ENCODE measurements at places on chromosomes 7 and 10.

DNA sequence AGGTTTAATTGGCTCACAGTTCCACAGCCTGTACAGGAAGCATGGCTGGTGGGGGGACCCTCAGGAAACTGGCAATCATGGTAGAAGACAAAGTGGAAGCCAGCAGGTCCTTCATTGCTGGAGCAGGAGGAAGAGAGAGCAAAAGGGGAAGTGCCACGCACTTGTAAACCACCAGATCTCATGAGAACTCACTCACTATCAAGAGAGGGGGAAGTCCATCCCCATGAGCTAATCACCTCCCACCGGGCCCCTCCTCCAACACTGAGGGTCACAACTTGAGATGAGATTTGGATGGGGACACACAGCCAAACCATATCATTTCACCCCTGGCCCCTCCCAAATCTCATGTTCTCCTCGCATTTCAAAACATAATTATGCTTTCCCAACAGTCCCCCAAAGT is 171.9 kb upstream of the CACNA2D1 start:
- DNase-seq = no peak

DNA sequence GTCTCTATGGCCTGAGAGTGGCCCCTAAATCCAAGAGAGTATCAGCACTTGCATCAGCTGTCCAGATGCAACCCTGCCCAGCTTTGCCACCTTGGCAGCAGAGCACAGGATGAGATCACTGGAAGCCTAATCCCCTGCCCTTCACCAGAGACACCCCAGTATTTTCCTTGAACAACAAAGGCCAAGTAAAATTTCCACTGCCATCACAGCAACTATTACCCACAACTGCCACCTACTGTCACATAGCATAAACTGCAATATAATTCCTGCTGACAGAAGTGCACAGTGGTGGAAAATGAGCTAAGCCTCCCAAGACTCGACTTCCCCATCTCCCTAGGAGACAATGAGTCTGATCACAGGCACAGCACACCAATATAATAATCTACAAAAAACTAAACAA is 462.8 kb upstream of the ZWINT start:
- no peak for DNase-seq

DNA sequence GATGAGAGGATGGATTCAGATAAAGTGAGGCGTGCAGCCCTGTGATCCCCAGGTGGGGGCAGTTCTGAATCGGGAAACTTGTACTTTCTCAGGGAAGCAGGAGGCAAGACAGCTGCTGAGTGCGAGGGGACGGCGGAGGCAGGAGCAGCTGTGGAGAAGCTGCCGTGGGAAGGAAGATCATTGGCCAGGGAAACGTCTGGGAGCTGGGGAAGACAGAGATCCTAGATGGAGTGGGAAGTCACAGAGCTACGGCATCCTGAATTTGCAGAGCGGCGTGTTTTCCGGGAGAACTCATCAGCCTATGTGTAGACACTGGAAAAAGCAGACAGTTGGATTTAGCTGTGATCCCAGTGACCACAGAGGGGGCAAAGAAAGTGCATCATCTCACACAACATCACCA is 9.2 kb downstream of the PRKCQ start:
- no peak for DNase-seq

DNA sequence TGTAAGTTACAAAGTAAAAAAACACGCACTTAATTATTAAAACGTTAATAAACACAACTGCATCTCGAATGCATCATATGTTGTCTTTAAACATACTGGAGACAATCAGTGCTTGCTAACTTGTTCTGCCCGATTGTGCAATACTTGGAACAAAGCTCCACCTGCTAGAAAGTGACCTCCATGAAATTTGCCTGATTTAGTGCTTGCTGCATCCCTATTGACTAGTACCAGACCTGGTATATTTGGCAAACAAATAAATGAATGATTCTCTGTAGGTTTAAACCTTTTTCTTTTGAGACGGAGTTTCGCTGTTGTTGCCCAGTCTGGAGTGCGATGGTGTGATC is 6.2 kb downstream of the BZW2 start:
- DNase-seq = no peak

DNA sequence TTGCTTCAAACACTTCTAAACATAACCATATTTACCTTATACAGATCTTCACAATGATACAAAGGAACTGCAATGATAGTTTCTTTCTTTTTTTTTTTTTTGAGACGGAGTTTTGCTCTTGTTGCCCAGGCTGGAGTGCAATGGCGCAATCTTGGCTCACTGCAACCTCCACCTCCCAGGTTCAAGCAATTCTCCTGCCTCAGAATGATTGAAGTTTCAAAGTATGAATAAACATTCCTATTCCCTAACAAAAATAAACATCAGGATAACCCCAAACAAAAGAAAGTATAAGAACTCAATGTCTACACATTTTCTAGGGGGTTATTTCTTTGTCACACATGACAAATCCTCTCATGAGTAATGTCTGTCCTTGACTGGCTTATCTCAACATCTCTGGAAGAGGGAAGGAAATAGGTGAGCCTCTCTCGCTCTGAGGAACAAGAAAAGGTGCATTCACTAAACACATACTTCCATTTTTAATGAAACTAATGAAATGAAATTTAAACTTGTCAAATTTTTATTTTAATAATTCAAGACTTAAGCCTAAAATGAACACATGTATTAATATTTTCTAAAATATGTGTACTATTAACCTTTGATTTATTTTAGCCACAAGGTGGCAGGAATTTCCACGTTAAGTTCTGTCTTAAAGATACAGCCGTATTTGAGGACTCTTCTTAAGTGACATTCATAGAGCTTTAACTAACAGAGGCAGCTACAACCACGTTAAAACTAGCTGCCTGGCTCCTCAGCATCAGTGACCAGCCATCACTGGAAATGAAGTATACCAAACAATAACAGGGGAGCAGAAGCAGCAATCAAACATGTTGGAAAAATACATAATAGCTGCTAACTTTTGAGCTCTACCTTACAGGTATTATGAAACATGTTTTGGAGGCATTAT is 58.3 kb downstream of the MALSU1 start:
- no peak for DNase-seq

- no peak for DNase-seq
Measured at GRCh38 chr10:27834476-27834875, 88.9 kb upstream of the MKX start.

- DNase-seq = no peak
Measured at GRCh38 chr10:121994429-121994941, 5.5 kb downstream of the TACC2 start.

GRCh38 chr10:104099269-104099668 is 13.6 kb upstream of the COL17A1 start:
- no peak for DNase-seq

DNA sequence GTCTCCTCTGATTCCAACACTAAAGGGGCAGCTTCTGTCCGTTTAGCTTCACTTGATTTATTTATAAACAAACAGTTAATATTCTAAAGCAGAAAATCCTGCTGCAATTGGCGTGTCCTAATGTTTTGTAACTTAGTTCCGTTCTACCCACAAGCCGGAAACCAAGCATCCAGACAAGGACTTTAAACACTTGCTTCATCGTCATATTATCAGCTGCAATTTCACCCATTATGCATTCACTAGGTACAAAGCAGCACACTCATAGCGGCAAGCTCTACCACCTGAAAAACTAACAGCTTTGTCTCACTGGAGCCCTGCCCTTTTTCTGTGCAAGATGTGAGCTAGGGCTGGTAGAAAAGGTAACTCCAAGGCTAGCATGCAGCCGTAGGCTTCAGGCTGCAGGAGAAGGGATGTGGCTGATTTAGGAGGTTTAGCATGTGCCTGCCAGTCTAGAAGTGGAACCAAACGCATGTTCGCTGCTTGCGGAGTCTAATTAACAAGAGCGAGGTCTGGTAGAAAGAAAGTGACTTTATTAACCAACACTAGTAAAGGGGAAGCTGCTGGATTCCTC is 43.7 kb upstream of the BPGM start:
- no peak for DNase-seq

DNA sequence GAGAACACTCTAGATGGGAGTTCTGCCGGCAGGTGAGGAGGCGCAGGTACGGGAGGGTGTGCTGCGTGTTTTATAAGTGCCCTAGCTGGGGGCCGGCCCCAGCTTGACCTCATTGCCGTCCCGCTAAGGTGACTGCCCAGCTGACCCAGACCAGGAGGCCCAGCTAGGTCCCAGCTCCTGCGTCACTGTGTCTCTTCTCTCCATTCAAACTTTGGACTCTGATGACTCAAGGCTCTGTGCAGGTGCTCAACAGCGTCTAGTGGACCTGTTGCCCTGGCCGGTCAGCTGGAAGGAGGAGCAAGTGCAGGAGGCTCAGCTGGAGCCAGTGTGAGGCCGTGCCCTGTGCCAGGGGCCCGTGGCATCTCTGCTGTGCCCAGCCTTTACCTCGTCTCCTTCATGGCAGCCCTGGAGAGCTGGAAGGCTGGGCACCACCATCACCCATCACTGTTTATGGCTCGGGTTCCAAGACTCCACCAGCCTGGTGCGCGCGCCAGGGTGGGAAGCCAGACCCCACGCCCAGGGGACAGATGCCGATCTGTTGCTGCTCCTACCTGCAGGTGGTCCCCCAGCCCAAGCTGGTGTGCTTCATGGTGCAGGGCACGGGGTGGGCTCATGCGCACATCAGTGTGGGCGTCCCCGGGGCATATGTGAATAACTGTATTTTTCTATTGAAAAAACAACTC is 14.6 kb downstream of the LHPP start:
- DNase-seq = no peak

DNA sequence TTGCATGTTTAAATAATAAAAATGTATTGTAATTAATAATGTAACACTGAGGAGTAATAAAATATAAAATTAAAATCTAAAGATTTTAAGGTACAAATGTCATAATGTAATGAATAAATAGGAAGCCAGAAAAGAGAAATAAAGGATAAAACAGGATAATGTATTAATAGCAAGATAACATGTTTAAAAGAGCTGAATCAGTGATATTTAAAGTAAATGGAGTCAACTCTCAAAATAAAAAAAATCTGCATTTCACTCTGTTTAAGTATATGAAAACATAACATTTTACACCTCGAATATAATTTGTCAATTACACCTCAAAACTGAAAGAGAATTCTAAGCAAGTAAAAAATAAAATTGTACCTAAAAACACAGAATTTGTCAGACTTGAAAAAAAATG is 44.1 kb downstream of the GRM3 start:
- DNase-seq = no peak

- peak; percentile 76 for DNase-seq
Measured at GRCh38 chr7:150322833-150323681, at the start of the genes ACTR3C and LRRC61. Gene ACTR3C (minus strand): TSS chr7:150323545. CDS start chr7:150295296, 28,249 bp downstream. Gene LRRC61 (plus strand): TSS chr7:150323355. CDS start chr7:150336862, 13,507 bp downstream.

DNA sequence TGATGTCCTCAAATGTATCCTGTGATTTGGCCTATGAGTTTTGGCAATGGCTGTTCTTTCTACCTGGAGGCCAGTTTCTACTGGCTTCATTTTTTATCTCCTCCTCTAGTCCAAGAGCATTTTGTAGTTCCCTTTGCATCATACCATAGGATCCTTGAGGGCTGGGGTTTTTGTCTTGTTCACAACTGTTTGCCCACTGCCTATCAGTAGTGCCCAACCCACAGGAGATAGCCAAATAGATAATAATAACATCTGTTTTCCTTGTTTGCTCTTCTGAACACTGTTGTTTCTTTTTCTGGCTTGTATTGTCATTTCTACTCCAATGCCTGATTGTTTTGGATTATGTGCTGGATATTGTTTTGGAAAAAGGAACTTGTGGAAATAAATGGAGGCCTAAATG is 3.4 kb downstream of the CDK1 start:
- no peak for DNase-seq

DNA sequence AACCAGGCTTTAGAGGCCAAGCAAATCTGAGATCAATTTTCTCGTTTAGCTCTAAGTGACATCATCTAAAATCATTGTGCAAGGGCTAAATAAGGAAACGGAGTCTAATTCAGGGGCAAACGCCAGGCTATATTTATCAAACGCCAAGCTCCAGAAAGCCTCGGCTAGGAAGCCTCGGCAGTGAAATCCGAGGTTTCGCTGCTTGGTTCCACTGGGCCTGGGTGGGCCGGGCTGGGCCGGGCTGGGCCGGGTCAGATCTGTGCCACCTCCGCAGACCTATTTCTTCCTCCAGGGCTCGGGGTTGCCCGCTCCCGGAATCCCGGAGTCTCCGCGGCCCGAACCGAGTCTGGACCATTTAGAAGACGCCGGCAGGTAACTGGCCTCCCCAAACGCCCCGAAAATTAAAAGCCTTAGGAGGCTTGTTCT is 459 bp upstream of the FEZF1 start:
- DNase-seq = no peak

GRCh38 chr7:155857141-155857540 is 44.9 kb upstream of the SHH start:
- DNase-seq = peak; percentile 1

GRCh38 chr10:91711885-91712680 is 79.2 kb upstream of the PPP1R3C start:
- DNase-seq = no peak

DNA sequence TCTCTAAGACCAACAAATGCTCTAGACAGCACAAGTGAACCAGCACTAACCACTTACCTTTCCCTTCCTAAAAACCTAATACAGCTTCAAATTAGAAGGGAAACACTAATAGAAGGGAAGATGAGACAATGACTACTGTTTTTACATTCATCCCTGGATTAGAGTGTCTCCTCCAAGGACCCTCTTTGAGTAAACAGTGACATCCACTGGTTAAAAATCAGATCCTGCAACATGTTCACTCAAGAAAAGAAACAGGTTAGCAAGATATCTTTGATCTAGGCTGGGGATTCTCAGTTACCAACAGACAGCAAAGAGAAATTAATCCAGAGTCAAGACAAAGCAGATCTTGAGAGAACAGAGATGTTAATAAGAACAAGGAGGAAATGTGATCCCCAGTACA is 177.7 kb upstream of the GHITM start:
- DNase-seq = no peak

DNA sequence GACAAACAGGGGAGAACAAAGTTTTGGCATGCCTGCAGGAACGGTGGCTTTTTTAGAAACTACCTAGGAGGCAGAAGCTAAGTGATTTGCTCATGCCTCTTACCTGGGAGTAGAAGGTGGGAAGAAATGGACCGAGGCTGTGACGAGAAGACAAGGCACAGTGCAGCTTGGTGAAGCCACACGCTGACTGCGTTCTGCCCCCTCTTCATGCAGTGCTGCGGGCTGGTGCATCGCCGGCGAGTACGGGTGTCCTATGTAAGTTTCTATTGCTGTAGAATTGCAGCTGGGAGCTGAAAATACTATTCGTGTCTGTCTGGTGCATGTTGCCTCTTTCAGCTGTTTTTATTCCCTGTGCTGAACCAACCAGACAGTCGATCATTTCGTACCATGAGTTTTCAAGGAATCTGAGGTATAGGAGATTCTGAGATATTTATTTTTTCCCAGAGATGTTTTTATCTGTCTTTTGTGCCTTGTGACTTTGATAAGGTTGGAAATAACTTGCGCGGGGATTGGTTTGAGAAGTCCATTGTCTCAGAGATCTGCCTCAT is 120.9 kb downstream of the CACNB2 start:
- DNase-seq = no peak

GRCh38 chr7:80907141-80907601 is 11.7 kb downstream of the SEMA3C start:
- DNase-seq = no peak
